Urinary bladder (tissue), 4 donors: ENCODE measurements at places on chromosomes 3 and 15. TPM values are rescaled to one million over a fixed set of nuclear protein-coding genes. Genes with fewer than 3 reads are reported as not detected.

- DNase-seq, result no peak
These were observed 4.2 kb upstream of the MEIS2 start for GRCh38 chr15:37104424-37104981.

- no peak for DNase-seq
These were observed 268.8 kb upstream of the TBL1XR1 start for GRCh38 chr3:177466074-177466473.

MYZAP gene
- 19.2 TPM for total RNA-seq

DNA sequence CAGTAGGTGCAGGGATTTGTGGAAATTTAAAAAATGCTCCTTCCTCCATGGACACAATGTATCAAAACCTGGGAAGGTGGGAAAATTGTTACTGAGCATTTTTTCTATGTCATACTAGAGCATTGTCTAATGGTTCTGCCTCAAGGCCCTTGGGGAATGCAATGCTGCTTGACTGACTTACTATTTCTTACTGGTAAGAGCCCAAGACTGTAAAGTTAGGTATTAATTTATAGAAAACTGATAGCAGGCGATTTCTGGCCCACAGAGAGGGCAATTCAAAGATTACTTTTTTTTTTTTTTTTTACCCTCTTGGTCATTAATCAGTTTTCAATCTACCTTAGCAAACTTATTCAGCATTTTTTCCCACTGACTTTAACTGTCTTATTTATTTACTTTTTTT, 38.5 kb upstream of the MRPL3 start:
- no peak for DNase-seq

- no peak for DNase-seq
These were observed 230.4 kb downstream of the ADAMTS17 start for GRCh38 chr15:100111125-100112060.

DNA sequence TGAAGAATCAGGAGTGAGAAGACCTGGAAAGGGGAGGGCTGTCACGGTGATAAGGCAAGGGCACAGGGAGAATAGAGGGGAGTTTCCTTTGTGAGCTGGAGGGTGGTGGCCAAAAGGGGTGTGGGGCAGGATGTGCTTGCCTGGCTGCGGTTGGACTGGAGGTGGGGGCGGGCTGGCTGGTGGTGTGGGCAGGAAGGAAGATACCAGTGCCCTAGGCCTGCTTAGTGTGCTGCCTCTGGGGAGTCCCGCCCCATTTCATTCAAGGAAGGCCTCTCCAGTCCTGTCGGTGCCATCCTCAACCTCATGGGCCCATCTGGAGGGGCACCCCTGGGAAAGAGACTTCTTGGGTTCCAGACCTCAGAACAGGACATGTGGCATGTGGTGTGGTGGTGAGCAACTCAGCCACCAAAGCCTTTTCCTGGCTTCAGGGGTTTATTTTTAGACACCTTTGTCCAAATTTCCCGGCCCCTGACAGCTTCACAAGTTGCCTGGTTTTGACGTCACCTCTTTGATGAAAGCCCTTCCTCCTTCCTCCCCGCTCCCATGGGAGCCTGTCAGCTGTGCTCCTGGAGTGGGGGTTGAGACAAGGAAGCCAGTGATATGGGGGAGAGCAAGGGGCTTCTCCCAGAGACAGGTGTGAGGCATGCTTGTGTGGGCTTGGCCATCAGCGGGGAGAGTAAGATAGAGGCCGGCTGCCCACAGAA, 15.6 kb downstream of the TEX264 start:
- DNase-seq, result no peak
